Endothelial cell of coronary artery (primary cell): ENCODE measurements at places on chromosomes 11 and 22. TPM values are rescaled to one million over a fixed set of nuclear protein-coding genes. Genes with fewer than 3 reads are reported as not detected.

The SYT13 gene
- total RNA-seq = not detected in 2 replicates

The DEAF1 gene
- 39.4 and 44.8 TPM in 2 replicates for total RNA-seq

The WT1 gene
- 0.99 and 1.1 TPM in 2 replicates for total RNA-seq

The OR2AG1 gene
- total RNA-seq = not detected in 2 replicates

The AIFM3 gene
- total RNA-seq = 0.09 and 0.47 TPM in 2 replicates

The RFPL1 gene
- not detected in 2 replicates for total RNA-seq

The TMPRSS6 gene
- not detected in 2 replicates for total RNA-seq

The MIOX gene
- not detected in 2 replicates for total RNA-seq

The TMEM121B gene
- total RNA-seq = 0.09 and 0.36 TPM in 2 replicates

The OR52H1 gene
- total RNA-seq = 0.18 and 0.19 TPM in 2 replicates

The ASPHD2 gene
- 6.9 and 10.2 TPM in 2 replicates for total RNA-seq

The KCNK4 gene
- not detected in 2 replicates for total RNA-seq
